ENCODE measurements at places on chromosomes 11 and 22. TPM values are rescaled to one million over a fixed set of nuclear protein-coding genes. Genes with fewer than 3 reads are reported as not detected.

TMPRSS5 gene
- total RNA-seq: 9.6 TPM

NRGN gene
- total RNA-seq: 5.8 TPM

CYB5R3 gene
- total RNA-seq: 101 TPM

SCUBE2 gene
- not detected for total RNA-seq

XKR3 gene
- not detected for total RNA-seq

P4HA3 gene
- total RNA-seq: not detected

IL17REL gene
- total RNA-seq: not detected

SLC22A6 gene
- total RNA-seq: not detected

HBD gene
- total RNA-seq: not detected

SSH3 gene
- total RNA-seq: 73.0 TPM

ARHGAP32 gene
- total RNA-seq: 40.1 TPM

TRMT2A gene
- total RNA-seq: 63.0 TPM

BIK gene
- total RNA-seq: 37.9 TPM

C11orf52 gene
- total RNA-seq: 6.2 TPM

PDE3B gene
- 4.6 TPM for total RNA-seq

SLC43A1 gene
- total RNA-seq: 9.5 TPM

MRGPRE gene
- total RNA-seq: not detected

SLC37A4 gene
- 24.6 TPM for total RNA-seq

PNPLA2 gene
- 134 TPM for total RNA-seq

DERL3 gene
- total RNA-seq: 3.7 TPM

OR2AG2 gene
- not detected for total RNA-seq

CNIH2 gene
- 3.5 TPM for total RNA-seq

DBX1 gene
- total RNA-seq: not detected

NRIP3 gene
- 0.73 TPM for total RNA-seq

TSPAN32 gene
- not detected for total RNA-seq

SLN gene
- not detected for total RNA-seq

FLRT1 gene
- total RNA-seq: 0.10 TPM

Data from Calu3 (cell line).